T-cell (primary cell): ENCODE measurements at places on chromosomes 2 and 18.

GRCh38 chr2:197204519-197205250, 105.9 kb downstream of the ANKRD44 start:
- DNase-seq, result no peak

DNA sequence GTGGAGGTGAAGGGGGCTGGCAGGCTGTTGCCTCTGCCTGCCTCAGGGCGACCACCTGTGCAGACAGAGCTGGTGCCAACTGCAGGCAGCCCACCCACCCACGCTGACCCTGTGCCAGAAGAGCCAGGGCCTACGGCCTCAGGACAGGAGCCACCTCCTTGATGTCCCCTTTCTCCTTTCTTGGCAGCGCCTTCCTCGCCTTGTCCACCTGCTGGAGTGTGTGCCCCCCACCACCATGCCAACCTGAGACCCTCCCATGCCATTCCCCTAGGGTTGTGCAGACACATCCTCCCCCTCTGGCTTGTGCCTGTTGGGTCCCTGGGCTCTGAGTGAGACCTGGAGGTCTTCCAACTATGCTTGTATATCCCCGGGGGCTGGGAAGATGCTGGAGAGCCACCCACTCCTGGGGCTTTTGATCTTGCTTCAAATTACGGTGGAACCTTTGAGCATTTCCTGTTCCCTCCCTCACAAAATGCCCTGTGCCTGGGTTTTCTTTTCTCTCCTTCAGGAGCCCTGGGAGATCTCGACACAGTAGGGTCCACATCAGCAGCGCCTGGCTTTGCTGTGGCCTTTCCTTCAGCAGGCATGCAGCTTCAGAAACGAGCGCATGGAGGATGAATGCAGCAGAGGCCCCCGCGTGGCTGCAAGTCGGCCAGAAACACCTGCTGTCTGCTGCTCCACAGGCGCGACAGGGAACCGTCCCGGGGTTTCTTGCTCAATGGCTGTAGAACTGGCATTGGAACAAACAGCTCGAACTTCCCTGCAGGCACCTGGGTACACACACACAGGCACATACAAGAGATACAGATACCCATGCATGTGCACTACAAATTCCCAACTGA, 65.9 kb upstream of the SH3RF3 start:
- peak; percentile 13 for DNase-seq

DNA sequence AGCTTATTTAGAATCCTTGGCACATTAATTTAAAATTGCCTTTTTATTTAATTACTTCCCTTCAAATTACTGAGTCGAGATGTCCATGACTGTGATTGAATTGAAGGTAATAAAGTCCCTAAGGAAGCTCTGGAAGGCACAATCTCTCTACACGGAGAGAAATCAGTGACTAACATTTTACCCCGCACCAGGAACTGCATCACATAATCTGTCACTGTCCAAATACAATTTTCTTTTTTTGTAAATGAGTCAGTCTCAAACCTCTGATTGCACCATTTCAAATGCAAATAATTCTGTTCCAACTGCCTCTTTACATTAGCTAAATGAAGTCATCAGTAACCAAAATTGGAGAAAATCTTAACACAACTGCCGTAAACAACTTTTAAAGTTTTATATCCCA, 311.9 kb downstream of the CCDC178 start:
- DNase-seq, result no peak

- no peak for DNase-seq
These were observed 47.9 kb upstream of the CABLES1 start for GRCh38 chr18:23087352-23087751.

DNA sequence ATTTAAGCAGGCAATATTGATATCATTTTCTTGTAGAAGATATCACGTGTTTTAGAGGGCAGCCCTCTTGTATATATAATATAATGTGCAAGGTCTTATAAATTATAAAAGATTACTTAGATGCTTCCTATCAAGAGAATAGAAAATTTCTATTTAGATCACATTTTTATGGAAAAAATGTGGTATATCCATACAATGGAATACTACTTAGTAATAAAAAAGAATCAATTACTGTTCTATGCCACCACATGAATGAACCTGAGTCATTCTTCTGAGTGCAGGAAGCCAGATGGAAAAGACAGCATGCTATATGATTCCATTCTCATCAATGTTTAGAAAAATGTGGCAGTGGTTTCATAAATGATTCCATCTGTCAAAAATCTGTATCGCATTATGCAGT, 23.6 kb downstream of the CYP27C1 start:
- no peak for DNase-seq

GRCh38 chr18:48940854-48941611, 9.7 kb downstream of the SMAD7 start:
- DNase-seq, result peak; percentile 91

- DNase-seq, result peak; percentile 52
These were observed 727 bp downstream of the NCOA1 start for GRCh38 chr2:24491542-24492420.

DNA sequence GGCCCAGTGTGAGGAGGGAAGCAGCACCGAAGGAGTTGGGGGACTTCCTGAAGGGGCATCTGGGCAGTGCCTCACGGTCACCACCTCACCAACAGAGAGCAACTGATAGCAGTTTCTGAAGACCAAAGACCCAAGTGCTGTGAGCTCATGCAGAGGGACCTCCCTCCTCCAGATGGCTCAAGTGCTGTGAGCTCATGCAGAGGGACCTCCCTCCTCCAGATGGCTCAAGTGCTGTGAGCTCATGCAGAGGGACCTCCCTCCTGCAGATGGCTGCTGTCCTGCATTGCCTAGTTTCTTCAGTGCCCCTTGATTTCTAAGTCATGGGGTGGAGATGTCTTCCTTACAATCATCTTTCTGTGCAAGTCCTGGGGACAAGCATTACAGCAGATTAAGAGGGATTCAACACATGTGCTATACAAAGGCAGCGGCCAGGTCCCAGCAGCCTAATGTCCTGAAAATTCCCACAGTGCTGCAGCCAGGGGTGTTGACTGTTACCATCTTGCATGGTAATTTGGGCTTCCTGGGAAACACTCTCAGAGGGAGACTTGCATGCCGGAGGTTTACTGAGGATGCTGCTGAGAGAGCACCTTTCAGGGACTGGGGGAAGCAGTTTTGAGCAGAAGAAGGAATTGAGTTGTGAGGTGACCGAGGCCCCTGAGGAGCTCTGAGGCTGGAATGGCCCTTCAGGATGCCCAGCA, 409.3 kb downstream of the GALR1 start:
- DNase-seq, result no peak

GRCh38 chr2:152518641-152519580, 183.9 kb downstream of the FMNL2 start:
- DNase-seq, result no peak

DNA sequence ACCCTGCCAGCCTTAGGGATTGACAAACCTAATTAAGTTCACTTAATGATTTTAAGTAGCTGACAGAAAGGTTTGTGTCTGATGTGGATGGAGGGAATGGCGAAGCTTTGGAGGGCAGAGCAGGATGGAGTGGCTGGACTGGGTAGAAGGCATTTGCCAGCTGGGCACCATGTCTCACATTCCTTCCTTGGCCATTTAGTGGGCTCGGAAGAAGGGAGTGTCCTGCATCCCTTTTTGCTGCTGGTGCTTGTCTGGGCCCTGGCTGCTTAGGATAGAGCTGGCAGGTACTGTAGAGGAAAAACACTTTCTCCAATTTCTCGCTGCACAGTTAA, 166.7 kb downstream of the CLIP4 start:
- DNase-seq, result no peak

DNA sequence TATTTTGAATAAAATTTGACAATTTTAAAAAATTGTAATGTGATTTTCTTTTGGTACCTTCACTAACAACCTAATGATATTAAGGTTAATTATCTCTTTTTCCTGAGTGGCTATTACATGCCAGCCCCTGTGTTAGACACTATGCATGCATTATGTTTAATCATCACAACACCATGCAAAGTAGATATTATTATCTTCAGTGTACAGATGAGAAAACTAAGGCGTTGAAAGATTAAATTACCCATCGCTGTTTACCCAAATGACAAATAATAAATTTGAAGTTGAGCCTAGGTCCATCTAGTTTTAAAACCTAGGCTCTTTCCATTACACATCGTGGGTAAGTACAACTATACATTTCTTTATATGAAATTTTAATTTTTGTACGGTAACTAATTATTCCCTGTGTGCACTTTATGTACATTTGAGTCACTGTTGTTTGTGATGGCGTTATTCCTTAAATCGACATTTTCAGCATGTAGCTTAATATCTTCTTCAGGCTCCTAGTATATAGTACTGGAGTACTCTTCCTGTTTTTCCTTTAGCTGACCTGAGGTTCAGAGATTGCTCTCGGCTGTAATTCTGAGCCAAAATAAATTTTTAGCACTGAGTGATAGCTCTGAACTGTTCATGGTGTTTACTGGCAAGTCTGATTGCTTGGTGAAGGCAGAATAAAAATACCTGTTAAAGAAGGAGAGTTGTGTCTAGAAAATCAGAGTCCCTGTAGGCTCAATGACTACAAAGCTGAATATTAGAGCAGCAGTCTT, 13.9 kb upstream of the MBD2 start:
- DNase-seq, result no peak

- DNase-seq, result peak; percentile 20
These were observed 12.8 kb upstream of the HMSD start for GRCh38 chr18:63936156-63936931.

- DNase-seq, result no peak
These were observed 52.1 kb downstream of the CYRIA start for GRCh38 chr2:16613539-16614011.

DNA sequence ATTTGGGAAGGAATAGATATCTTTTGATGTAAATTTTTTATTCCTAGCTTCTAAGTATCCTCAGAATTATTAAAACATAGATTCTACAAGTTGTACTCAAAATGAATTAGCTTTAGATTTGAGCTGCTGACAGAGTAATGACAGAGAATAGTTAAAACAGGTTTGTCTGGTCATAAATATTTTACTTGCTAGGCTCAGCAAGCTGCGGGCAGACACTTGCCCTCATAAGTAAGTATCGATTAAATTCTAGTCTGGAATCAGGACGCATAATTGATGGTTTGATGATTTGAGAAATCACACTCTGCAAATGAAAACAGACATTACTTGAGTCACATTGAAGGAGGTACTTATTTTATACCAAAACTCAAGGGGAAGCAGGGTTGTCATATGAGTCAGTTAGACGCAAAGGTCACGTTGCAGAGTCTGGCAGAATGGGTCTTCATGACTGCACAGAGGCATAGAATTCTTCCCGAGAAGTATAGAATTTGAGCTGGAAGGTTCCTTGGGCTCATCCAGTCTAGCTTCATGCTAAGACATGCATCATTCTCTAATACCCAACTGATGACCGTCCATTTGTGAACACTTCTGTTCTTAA, 27.5 kb downstream of the ARL4C start:
- no peak for DNase-seq

DNA sequence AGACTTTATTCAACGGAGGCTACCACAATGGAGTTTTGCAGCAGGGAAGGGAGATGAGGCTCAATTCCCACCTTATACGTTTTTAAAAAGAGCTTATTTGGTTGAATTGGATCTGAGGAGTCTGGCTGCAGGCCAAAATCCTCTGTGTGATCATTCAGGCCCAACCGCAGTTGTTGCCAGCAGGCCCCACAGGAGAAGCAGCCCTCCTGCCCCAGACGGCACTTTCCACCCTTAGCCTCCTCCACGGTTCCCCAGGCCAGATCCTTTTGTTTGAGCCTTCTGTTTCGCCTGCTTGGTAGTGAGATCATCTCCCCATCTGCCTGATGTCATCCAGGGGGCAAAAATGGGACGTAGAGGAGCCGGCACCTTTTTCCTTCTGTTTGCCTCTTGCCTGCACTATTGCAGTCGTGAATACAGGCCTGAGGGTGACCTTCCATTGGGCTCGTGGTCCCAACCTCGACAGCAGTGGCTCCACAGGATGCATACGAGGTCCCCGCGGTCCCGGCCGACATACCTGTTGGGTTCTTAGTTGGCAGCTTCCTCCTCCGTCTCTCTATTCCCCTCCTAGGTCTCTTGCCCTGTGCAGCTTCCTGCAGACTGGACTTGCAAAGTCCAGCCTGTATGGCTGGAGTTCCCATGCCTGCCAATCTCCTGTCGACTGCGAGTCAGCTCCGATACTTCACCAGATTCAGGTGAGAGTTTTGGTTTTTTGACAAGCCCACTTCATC, 9.3 kb upstream of the GPR35 start:
- no peak for DNase-seq

DNA sequence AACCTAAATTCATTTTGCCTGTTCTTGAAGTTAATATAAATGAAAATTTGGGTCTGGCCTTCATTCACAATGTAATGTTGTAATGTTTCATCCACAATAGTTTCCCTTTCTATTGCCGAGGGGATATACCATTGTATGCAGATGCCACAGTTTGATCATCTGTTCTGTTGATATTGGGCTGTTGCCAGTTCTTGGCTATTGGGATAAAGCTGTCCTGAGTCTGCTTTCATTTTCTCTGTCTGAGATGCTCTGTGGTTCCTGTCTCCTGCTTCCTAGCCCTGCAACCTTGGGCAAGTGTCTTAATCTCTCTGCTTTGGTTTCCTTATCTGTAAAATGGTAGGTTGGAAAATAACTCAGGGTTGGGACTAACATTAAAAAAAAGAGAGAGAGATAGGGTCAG, 25.2 kb downstream of the B3GNT2 start:
- no peak for DNase-seq

GRCh38 chr2:174833737-174834136, 69.5 kb upstream of the CHRNA1 start:
- no peak for DNase-seq

DNA sequence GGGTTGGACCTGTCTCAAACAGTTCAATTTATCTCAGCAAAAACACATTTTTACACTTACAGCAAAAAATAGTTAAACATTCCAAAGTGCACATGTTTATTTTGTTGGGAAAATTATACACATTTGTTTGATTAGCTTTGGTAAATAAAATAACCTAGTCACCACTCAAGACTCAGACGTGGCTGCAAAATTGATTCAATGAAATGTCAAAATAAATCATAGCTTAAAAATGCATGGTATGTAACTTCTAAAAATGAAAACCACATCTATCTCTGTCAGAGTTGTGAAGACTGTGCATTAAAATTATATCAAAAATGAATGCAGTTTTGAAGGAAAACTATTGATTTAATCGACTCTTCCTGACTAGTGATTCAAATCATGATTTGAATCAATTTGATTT, 56.7 kb downstream of the GALNT14 start:
- DNase-seq, result no peak

GRCh38 chr2:26678035-26678434, 14.5 kb upstream of the KCNK3 start:
- DNase-seq, result no peak

DNA sequence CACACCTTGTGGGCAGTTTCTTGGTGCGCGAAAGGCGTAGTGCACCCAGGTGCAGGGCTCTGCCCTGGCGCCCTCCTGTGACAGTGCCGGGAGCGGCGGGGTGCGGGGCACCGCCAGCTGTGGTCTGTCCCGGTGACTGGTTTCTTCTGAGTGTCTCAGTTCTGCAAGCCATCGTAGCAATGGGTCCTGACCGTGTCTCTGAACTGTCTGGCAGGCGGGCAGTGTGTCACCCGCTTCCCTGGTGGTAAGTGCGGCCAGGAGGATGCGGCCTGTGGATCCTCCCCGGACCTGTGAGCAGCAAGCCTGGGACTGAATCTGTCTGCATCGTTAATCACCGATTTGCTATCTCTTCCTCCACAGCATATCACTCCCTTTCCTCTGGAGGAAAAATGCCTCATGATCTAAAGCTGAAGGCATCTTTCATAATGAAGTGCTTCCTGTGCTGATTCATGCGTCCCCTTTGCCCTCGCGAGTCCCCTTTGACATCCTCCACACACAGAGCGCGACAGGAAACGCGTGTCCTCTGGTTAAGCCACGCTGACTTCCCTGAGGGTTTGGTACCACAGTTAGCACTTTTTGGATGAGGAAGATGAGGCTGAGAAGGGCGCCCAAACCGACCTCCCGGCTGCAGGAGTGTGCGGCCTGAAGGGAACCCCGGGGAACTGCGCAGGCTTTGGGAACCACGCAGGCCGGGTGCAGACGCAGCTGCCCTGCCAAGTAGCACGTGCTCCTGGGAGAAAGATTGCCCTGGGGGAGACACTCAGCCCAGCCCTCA, 416.0 kb upstream of the HS6ST1 start:
- no peak for DNase-seq
